ENCODE measurements at places on chromosomes 1 and 21.

DNA sequence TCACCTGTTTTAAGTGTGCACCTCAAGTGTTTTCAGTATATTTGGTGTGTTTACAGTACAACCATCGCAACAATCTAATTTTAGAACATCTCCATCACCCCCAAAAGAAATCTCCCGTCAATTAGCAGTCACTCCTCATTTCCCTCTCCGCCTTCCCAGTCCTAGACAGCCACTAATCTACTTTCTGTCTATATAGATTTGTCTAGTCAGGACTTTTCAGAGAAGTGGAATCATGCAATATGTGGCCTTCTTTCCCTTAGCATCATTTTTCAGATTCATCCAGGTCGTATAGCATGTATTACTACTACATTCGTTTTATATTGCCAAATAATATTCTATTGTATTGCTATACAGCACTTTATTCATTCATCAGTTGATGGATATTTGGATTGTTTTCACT, 1.7 kb upstream of the SHE start:
- no peak for DNase-seq

GRCh38 chr1:243553090-243553489, 297.0 kb downstream of the AKT3 start:
- no peak for DNase-seq

DNA sequence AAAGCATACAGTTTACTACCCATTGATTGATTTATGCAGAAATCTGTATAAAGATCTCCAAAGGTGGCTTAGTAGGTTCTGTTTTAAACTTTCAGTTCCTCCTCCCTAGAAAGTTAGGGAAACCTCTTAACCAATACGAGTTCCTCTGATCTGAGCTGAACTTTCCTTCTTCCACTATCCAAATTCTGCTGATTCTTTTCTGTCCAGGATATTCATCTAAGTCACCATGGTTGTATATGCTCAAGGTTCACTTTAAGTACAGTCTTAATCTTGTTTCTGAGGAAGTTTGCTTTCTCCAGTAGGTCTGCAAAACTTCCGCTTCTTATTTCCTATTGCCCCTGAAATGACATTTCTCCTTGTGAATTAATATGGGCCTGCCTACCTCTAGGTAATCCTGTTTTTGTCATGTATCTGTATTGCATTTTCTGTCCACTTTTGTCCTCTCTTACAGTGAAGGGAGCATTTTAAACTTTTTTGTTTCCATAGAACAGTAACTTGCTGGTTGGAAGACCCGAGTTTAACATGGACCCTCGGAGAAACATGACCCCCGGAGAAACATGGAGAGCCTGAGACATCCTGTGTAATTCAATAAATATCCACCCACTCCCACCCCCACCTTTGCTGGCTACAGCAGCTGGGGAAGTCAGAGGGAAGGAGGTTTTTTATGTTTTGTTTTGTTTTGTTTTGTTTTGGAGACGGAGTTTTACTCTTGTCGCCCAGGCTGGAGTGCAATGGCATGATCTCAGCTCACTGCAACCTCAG, 16.7 kb upstream of the TUT4 start:
- DNase-seq, result no peak

DNA sequence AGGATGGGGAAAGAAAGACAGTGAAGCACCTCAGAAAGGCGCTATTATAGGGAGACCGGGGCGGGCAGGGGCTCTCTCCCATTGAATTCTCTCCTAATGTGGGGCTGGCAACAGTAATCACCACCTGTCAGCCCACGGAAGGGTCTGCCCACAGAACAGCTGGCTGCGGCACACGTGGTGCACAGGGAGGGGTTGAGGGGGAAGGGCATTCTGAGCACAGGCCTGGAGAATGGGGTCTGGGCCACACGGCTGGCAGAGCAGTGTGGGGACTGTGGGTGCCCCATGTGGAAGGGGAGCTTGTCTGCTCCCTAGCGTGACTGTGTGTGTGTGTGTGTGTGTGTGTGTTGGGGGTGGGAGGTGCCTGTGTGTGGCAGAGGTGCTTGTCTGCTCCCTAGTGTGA, 4.1 kb downstream of the OLFML3 start:
- no peak for DNase-seq

GRCh38 chr1:220880362-220880670, 1.1 kb downstream of the HLX start:
- DNase-seq, result no peak

Measured in 8988T (cell line).